ENCODE measurements at places on chromosomes 4 and X.

GRCh38 chr4:7427361-7427760 lies 7.4 kb downstream of the PSAPL1 start:
- DNase-seq: peak; percentile 31

DNA sequence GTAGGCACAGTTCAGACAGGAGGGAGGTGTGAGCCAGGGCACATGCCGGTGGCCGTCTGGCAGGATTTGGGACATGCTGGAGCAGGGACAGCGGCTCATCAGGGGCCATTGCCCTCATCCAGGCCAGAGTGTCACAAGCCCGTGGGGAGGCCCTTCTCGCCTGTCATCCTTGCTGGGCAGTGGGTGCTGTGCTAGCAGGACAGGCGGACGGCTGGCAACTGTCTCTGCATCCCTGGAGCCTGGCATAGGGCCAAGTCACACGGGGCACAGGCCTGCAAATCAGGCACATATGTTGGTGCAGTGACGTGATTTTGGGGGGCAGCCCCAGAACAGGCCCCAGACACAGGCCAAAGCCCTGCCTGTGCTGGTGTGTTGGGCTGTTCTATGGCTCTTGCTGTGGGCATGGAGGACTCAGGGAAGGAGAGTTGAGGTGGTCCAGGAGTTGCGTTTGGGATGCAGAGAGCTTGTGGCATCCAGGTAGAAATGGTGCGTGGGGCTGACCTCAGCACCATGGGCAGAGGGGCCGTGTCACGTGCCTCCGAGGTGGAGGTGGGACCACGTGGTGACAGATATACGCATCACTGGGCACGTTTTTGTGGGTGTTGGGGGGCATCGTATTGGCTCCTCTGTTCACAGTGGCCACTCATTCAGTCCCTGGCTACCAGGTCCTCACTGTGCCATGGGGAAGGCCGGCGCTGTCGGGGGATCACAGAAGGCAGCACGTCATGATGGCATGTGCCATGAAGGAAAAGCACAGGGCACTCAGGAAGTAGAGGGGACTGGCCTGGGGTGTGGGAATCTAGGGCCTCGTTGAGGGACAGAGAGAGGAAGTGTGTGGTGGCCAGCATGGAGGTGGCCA lies 14.6 kb upstream of the MSANTD1 start:
- DNase-seq: no peak

GRCh38 chr4:87042986-87043820 lies 108.4 kb downstream of the AFF1 start:
- DNase-seq: no peak

- no peak for DNase-seq
Observed at GRCh38 chr4:4792466-4792865, 67.0 kb upstream of the MSX1 start.

DNA sequence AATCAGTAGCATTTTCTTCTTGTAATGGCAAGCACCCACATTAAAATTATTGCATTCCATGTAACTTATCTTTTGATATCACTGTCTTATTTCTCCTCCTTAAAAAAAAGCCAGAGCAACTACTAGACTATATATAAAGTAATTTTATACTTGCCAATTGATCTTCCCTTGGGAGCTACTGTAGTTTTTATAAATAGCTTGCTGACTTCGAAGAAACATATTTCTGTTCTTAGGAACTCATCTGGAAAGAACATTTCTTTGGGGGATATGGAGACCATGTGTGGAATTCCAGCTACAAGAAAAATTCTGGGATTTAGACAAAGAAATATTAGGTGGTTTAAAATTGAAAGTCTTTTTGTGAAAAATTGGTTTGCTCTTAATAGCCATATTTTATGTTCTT lies 94.9 kb downstream of the BMPR1B start:
- DNase-seq: no peak

Measured in right hindlimb (tissue), 1 donor.